ENCODE measurements at places on chromosomes 6 and 20.

- no peak for DNase-seq
Measured at GRCh38 chr6:156833755-156834154, 56.6 kb downstream of the ARID1B start.

- DNase-seq = no peak
Measured at GRCh38 chr6:168615837-168616236, 174.9 kb downstream of the SMOC2 start.

DNA sequence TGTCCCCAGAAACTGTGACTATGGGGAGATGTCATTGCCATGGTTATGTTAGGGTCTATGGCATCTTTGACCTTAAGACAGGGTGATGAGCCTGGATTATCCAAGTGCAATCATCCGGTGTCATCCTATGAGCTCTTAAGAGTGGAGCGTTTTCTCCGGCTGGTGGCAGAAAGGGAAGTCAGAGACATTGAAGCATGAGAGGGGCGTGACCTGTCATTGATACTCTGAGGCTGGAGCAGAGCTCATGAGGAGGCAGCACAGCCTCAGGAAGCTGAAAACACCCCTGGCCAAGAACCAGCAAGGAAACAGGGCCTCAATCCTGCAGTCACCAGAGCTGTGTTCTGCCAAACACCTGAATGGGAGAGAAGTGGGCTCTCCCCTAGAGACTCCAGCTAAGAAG, 59.6 kb downstream of the ANKRD60 start:
- DNase-seq = no peak

DNA sequence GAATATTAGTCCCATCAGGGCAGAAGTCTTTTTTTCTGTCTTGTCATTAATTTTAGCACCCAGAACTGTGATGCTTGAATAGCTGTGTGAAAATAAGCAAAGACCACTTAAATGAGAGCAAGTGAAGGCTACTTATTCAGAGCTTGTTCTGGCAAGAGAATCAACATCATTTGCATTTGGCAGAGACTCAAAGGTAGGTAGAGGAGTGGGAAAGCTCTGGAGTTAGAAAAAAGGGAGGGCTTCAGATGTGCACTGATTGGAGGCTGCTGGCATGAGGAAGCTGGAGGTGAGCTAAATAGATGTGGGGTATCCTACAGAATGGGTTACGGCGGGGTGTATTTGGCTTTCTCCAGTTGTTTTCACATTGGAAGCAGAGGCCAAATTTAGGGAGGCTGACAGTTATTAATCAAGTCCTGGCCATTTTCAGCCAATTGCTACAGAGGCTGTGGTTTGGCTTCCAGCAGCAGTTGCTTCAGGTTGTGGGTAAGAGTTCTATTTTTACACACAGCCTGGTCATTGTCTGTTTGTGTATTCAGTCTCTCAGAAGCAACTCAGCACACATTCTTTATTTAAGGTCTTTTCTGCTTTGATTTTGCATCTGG, 254.3 kb downstream of the BTBD3 start:
- DNase-seq = no peak

- DNase-seq = no peak
Measured at GRCh38 chr6:160974304-160974771, 17.2 kb upstream of the MAP3K4 start.

DNA sequence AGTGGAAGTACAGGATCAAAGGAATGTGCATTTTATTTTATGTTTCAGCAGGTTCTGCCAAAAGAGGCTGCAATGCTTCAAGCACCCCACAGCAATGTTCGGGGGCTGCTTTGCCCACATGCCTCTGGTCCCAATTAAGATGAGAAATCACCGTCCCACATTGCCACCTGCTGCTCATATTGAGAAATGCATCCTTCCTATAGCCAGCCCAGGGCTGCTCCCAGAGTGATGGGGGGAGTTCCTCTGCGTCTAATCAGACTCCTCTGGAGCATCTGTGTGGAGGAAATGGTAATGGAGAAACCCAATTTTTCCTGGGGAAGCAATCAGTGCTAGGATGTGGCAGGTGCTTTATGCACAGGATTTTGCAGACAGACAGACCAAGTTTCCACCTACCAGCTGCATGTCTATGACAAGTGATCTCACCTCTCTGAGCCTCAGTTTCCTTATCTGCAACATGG, 33.7 kb downstream of the PTGIS start:
- DNase-seq = peak; percentile 58

GRCh38 chr6:10386220-10386619, 28.7 kb downstream of the TFAP2A start:
- DNase-seq = no peak

DNA sequence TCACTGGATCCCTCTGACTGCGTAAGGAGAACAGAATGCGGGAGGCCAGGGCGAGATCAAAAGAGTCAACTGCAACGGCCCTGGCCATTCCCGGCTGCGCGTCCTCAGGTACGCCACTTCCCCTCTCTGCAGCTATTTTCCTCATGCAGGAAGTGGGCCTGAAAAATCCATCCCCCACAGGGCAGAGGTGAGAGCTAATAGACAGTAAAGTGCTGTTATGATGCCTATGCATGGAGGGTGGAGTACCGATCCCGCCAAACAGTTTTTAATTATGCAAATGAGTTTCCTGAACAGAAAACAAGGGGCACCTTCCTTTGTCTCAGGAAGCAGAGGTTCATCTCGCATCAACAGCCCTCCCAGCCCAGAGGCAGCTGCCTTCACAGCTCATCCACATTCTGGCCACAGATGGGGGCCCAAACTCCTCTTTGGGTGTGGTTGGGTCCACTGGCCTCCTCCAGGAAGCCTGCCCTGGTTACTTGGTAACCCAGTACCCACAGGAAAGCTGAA, 9.3 kb downstream of the PREX1 start:
- DNase-seq = no peak

DNA sequence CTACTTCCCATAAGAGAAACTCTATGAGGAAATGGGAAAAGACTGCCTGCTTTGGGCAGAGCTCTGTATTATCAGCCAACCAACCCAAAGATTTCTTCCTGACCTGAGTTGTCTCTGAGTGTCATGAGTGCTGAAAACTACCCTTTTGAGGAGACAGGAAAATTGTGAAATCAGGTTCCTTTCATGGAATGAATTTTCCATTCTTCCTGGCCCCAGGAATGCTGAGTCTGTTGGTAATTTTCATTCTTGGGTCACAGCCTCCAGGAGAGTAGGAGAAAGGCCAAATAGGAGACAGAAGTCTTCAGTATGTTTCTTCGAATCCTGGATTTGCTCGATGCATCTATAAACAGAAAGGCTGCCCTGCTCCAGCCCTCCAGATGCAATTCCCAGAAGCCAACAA, 53.6 kb downstream of the SCML4 start:
- no peak for DNase-seq

GRCh38 chr6:48474830-48475229, 363.8 kb upstream of the PTCHD4 start:
- DNase-seq = no peak

DNA sequence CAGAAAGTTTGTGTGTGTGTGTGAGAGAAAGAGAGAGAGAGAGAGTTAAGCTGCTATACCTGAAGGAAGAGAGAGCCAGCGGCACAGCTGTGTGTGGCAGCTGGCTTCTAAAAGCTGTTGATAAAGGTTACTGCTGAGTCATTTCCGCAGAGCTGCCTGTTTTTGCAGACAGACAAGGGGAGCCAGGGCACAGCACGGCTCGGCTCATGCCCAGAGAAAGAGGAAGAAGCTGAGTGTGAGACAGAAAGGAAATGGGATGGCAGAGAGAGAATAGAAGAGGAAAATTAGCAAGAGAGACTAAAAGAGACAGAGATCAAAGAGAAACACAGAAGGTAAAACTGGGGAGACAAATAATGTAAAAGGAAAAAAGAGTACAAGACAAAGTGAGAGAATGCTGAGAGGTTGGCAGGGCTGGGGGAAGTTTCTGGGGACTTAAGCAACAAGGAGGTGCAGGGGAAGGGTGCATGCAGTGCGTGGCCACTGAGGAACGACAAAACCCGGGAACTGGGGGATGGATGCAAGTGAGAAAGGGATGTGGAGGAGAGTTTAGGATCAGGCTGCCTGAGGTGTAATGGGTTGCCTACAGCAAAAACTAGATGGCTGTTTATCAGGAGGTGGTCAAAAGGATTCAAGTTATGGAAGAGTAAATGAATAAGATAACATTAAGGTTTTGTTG, 22.7 kb downstream of the HLA-A start:
- peak; percentile 92 for DNase-seq

GRCh38 chr6:129046526-129046925, 163.6 kb downstream of the LAMA2 start:
- DNase-seq = no peak

GRCh38 chr20:20399531-20400500, 31.9 kb downstream of the INSM1 start:
- DNase-seq = no peak

DNA sequence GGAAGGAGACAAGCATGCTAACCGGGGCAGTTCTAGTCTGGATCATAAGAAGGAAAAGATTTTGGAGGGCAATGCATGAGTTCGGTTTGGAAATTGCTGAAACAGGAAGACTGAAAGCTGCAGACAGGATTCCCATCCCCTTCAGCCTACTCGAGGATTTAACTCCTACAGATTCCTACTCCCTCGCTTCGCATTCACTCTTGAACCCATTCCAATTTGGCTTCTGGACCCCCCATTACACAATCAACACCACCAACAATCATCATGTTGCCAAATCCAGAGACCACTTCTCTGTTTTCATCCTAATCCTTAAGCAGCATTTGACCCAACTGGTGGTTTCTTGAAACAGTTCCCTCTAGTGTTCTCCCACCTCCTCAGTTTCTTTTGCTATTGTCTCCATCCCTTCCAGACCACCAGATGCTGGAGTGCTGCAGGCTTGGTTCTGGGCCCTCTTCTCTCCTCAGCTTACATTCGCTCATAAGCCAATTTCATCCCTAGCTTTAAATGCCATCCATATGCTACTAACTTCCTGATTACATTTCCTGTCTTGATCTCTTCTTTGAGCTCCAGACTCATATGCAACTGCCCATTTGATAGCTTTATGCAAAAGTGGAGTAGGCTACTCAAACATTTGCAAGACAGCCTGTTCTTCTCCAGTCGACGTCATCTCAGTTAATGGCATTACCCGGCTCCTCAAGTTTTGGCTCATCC, 66.5 kb downstream of the DTNBP1 start:
- DNase-seq = peak; percentile 36

GRCh38 chr20:34055290-34055689, 56.8 kb downstream of the EIF2S2 start:
- no peak for DNase-seq

DNA sequence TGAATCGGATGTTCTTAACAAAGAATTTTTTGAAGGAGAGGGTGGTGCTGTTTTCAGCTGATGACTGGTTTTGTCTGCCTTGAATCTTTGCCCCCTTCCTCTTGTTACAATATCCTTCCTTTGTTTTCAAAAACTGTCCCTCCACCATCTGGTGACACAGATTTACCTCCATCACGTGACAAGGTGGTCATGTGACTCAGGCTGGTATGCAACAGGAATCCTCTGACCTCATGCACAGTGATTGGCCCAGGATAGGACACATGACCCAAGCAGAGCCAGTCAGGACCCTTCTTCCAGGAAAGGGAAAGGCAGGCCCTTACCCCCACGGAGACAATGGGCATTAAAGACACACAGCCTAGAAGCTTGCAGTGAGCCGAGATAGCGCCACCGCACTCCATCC, 84.7 kb upstream of the MC3R start:
- no peak for DNase-seq

DNA sequence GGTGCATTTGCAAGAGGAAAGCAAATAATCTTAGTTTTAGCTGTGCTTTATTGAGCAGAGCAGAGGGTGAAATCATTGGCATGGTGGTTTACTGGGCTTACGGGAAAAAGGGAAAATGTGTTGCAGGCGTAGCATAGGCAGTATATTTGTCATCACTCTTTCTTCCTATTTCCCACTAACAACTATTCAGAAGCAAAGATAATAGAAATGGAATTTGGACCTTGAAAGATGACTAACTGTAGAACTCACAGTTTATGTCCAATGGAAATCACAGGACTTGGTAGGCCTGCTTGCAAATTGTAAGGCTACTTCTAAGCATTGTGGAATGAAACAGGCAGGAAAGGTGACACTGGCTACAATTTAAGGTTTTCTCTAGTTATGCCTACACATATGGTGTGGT, 611.9 kb upstream of the MAN1A1 start:
- no peak for DNase-seq

- no peak for DNase-seq
Measured at GRCh38 chr20:64246616-64247306, 8.8 kb upstream of the PCMTD2 start.

GRCh38 chr6:135451617-135452190, 45.8 kb downstream of the AHI1 start:
- peak; percentile 21 for DNase-seq

- DNase-seq = no peak
Measured at GRCh38 chr20:10338426-10339180, 95.4 kb downstream of the MKKS start.

GRCh38 chr6:30463651-30464618, 25.4 kb upstream of the HLA-E start:
- peak; percentile 82 for DNase-seq

- DNase-seq = no peak
Measured at GRCh38 chr6:69775585-69775849, 21.3 kb downstream of the LMBRD1 start.

DNA sequence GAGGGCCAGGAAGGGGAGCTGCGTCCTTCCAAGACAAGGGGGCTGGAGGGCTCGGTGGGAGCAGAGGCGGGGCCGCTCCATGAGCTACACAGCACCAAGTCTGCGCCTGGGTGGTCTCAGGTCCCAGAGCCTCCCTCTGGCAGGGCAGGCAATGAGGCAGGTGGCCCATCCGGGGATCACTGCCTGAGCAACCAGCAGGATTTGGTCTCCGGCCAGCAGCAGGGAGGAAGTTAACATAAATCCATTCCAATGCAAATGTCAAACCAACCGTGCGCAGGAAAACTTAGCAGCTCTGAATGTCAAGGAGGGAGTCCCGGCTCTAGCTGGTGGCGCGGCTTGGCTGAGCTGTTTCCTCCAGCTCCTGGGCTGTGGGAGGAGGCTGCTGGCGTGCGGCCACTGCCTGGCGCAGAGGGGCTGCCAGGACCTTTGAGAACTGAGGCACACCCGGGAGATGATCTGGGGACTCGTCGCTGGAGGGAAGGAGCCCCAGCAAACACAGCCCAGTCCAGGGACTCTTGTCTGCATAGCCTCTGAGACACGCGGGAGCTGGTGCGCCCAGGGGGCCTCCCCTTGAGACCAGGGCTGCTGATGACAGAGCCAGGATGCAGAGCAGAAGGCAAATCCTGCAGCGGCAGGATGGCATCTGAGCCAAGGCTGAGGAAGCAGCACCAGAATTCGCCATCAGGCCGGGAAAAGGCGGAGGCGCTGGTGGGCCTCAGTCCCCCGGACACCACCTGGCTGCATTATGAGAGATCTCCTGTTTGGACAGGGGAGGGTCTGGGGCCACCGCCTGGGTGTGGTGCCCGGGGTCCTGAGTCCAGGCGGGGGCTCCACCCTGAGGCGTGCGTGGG, 33.1 kb upstream of the CHRNA4 start:
- DNase-seq = no peak

DNA sequence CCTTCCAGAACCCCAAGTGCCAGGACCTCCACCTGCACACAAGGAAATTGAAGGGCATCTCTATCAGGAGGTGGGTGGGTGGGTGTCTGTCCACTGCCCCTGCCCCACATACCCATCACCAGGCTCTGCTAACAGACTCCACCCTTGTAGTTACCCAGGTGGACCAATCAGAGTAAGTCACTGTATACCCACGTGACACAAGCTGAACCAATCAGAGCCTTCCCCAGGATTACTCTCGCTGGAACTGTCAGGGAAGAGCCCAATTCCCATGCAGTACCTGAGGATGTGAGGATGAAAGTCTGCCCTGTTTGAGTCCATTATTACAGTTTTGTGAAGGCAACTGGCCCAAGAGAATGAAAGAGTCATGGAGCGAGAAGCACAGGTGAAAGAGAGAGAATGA, 4.2 kb downstream of the OCSTAMP start:
- no peak for DNase-seq

- DNase-seq = no peak
Measured at GRCh38 chr6:125528621-125529041, 220.8 kb upstream of the HEY2 start.

- no peak for DNase-seq
Measured at GRCh38 chr6:153613719-153614455, 425.2 kb upstream of the OPRM1 start.
